Tibial artery (tissue), 4 donors: ENCODE measurements at places on chromosomes 5 and 9.

- no peak for DNase-seq
Measured at GRCh38 chr9:14782286-14783051, 59.9 kb upstream of the CER1 start.

DNA sequence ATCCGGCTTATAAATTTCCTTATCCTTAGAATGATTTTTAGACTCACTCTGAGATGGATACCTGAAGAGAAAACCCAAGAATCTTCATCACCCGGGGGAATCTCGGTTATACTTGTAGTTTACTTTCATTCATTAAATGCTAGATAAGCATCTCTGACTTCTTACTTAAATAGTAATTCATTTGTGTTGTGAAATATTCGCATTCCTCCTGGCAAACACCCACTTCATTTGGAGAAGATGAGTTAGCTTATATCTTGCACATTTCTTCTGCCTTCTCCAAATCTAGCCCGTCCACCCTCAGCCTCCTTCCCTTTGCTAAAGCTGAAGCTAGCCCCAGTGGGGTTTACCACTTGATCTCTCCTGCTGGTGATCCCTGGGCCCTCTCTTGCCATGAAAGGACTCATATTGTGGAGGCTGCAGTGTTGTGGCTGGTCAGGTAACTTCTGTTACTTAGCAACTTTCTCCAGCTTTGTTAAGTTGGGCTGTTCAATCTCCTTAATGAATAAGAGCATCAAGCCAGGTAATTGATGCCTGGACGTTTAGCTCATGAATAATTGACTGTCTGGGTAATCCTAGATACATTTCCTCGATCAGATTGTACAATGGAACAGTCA lies 11.3 kb upstream of the POU4F3 start:
- no peak for DNase-seq

DNA sequence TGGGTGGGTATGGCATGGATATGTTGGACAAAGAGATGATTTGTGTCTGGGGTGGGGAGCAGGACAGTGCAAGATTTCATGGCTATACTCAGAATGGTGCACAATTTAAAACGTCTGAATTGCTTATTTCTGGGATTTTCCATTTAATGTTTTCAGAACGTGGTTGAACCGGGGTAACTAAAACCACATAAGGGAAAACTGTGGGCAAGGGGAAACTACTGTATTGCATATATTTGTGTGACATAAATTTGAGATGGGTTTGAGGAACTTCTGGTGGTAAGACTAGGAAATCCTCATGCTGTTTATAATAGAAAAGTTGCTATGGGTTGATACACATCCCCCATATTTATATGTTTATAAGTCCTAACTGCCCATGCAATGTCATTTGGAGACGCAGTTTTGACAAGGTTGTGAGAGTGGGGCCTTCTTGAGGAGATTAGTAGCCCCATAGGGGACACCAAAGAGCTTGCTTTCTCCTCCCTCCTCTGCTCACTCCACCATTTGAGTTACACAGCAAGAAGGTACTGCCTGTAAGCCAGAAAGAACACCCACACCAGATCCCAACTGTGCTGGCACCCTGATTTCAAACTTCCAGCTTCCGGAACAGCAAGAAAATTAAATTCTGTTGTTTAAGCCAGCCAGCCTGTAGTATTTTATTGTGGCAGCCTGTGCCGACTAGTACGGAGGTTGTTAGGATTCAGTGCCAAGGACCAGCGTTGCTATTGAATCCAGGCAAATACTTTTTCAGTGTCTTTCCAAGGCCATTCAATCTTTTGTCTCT lies 2118.9 kb downstream of the MAT2B start:
- DNase-seq = no peak

DNA sequence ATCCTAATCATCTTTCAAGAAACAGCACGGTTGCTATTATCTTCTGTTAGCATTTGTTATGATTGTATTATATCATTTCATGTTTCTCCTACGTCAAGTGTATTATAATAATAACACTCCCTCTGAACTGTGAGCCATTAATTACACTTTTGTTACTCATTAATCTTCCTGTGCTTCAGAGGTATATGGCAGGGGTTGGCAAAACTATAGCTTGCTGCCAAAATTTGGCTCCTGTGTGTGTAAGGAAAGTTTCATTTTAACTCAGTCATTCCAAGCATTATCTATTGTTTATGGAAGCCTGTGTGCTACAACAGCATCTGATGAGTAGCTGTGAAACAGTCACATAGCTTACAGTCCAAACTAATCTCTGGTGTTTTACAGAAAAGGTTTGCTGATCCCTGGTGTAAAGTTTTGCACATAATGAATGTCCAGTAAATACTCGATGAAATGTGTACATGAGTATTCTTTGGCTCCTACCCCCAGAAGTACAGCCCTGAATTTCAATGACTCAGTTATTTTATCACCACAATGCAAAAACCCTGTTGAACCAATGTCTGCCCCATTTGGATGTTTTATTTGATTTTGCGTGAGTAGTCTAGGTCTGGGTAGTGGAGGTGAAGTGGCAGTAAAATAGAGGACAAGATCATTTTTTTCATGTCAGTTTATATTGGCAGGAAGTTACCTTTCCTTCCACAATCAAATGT lies 648.2 kb downstream of the MAT2B start:
- DNase-seq = no peak

- no peak for DNase-seq
Measured at GRCh38 chr9:34046784-34047379, 1.8 kb downstream of the UBAP2 start.

DNA sequence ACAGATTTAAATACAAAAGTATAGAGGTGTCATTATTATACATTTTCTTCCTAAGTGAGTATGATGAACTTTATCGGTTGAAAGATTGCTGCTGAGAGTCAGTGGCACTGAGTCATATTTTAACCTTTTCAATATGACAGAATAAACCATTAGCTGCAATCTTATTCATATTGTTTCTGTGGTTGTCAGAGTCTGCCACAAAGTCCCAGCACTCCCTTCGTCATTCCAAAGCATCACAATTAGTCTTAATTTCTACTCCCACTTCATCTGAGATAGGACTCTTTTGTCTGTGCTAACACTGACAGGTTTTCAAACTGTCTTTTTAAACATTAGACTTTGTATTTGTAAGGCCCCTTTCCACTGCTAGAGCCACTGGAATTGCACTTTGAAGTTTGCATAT lies 656.9 kb downstream of the MTRR start:
- no peak for DNase-seq

GRCh38 chr9:34289159-34289558 lies 39.9 kb downstream of the KIF24 start:
- DNase-seq = no peak

GRCh38 chr9:127854184-127854806 lies at the start of gene ENG:
TSS of gene ENG (minus strand) at chr9:127854658. CDS start at chr9:127854355, 303 bp downstream.
- DNase-seq = peak; percentile 87

GRCh38 chr5:135565725-135566421 lies 12.9 kb downstream of the CXCL14 start:
- peak; percentile 76 for DNase-seq

DNA sequence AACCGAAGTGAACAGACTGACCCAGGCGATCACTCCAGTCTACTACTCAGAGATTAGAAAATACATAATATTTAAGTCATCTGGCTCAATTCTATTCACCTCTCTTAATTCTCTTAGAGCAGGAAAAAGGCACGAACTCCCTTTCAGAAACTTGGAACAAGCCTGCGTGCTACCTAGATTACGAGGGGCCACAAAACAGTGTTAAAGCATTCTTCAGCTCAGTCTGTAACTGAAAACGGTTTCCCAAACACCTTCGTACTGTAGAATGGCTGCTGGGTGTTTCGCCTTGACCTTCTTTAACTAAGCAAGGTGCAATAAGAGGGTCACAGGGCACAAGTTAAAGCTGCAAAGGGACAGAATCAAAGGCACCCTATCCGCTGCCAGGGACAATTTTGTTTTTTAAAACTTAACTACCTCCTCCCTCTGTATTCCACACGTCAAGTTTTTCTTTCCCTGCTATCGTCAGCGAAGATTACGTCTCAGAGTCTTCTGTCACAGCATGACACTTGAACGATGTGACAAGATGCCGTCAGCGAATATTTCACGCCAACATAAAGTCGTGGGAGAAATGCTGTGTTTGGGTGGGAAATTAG lies 687 bp downstream of the LYSMD3 start:
- no peak for DNase-seq

DNA sequence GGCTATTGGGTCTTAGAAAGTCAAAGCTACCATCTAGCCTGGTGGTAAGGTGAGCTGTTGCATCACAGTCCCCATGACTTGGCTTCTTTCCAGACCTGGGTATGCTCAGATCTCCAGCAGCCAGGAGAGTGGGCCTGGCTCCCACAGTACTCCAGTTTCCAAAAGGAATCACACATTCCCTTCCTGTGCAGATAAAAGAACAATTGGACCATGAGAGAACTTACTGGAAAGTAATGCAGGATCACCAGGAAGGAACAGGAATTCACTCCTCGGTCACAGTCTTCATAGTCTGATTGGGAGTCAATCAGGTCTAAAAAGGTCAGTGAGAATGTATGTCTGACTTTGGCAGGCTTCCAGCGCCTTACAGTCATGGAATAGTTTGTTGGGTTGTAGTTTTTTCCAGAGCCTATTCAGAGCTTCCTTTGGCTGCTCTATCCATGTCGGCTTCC lies 47.8 kb upstream of the CD180 start:
- no peak for DNase-seq

- DNase-seq = no peak
Measured at GRCh38 chr5:57414857-57415256, 67.8 kb downstream of the ACTBL2 start.
